Trophoblast cell (in vitro differentiated cells and primary cell): ENCODE measurements at places on chromosomes 12 and 14.
A peak's percentile ranks its signal among the peaks of the same experiment; 100 is the strongest.

GRCh38 chr12:101877806-101878242 lies 444 bp downstream of the DRAM1 start:
- DNase-seq: no peak

DNA sequence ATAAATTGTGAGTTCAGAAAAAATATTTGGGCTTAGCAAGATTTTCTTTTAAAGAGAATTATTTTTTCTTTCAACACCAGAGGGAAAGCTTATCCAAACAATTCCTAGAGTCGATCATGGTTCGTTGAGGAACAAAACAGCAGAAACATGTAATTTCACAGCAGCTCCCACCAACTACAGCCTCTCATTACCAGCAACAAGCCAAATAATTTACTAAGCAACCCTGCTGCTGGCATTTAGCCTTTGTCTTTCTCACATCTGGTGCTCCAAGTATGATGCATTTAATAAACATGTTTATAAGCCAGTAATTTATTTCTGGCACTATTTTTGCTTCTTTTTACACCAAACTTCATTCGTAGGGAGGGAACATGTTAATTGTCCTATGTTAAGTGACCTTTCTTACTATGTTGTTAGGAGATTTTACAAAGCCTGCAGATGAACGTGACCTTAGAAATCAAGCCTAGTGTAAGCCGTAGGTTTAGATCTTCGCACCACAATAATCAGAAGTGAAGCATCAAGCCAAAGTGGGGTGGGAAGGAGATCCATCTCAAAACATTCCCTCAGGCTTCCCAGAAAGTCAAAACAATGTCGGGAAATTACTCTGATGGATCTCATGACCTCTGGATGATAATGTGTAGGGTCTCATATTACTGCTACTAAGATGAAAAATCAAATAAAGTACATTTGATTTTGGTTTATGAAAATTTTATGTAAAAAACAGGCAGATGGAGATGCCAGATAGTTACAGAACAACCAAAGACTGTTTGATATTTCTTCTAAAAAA lies 128.4 kb downstream of the RPAP3 start:
- DNase-seq: no peak

DNA sequence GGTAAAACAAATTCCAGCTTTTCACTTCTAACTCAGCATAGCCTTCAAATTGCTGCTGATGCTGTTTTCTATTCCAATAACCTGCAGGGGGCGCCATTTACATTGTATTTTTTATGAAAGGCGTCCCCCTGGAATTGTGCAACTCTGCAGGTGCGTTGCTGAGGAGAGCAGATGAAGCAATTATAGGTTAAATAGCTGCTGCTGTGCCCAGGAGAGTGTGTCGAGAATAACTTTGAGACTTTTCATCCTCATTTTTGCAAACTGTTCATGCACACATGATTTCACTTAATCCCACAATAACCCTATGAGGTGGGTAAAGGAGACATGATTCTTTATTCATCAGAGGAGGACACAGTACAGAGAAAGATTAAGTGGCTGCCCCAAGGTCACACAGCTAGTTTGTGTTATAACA lies 75.7 kb downstream of the MYRFL start:
- DNase-seq: peak; percentile 86

DNA sequence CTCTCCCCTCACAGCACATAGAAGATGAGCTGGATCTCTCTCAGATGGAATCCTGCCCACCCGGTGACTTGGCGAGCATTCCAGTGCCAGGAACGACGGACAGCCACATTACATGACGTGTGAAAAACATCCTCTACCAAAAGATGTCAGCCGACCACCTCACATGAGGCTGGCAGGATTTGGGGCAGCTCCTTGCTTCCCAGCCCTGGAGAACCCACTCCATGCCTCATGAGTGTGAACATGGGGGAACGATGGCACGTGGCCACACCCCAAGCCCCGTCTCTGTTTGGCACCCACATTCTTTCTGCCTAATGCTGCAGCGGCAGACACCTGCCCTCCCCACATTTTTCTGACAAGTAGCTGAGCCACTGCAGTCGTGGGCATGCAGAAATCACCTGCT lies 202.5 kb downstream of the CALM1 start:
- DNase-seq: no peak

GRCh38 chr12:94863321-94864035 lies 140.0 kb downstream of the NDUFA12 start:
- DNase-seq: no peak

DNA sequence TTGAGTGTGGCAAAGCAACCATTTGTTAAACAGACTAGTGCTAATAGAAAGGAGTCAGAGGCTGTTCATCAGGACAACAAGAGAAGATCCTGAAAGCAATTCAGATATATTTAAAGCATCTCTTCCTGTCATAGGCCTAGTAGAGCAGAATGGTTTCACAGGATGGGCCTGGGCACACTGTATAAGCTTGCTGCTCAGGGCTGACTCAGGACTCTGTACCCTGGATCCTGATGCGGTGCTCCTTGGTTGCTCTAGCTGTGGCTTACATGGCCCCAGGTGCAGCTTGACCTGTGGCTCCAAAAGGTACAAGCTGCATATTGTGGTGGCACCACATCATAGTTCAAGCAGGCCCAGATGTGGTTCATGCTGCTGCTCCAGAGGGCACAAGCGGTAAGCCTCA lies 313.4 kb downstream of the ETNK1 start:
- no peak for DNase-seq

GRCh38 chr12:125418902-125419564 lies 353.8 kb downstream of the AACS start:
- DNase-seq: no peak

DNA sequence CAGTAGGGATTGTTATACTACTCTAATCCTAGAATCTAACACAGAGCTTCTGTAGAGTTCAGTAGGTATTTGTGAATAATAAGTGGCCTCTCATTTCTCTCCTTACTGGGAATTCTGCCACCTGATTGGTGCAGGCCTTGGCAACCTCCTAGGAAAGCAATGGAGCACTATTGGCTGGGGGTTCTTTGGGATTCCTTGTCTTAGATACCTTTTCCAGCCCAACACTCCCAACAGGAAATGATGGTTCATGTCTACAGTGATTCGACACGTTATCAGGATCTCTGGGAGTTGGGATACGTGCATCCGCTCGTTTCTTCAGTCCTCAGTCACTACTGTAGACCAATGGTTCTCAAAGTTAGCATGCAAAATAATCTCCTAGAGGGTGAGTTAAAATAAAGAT lies 67.4 kb downstream of the ELK3 start:
- DNase-seq: no peak

DNA sequence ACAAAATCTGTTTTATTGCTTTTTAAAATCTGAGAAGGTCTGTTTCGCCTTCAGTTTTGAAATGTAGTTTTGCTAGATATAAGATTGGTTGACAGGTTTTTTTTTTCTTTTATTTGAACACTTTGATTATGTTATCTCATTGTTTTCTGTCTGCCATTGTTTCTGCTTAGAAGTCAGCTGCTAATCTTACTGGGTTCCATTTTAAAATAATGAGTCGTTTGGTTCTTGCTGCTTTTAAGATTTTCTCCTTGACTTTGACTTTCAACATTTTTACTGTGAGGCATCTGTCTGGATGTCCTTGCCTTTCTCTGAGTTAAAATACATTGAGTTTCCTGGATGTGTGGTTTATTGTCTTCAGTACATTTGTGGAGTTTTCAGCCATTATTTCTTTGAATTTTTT lies 56.7 kb downstream of the ADIPOR2 start:
- no peak for DNase-seq

DNA sequence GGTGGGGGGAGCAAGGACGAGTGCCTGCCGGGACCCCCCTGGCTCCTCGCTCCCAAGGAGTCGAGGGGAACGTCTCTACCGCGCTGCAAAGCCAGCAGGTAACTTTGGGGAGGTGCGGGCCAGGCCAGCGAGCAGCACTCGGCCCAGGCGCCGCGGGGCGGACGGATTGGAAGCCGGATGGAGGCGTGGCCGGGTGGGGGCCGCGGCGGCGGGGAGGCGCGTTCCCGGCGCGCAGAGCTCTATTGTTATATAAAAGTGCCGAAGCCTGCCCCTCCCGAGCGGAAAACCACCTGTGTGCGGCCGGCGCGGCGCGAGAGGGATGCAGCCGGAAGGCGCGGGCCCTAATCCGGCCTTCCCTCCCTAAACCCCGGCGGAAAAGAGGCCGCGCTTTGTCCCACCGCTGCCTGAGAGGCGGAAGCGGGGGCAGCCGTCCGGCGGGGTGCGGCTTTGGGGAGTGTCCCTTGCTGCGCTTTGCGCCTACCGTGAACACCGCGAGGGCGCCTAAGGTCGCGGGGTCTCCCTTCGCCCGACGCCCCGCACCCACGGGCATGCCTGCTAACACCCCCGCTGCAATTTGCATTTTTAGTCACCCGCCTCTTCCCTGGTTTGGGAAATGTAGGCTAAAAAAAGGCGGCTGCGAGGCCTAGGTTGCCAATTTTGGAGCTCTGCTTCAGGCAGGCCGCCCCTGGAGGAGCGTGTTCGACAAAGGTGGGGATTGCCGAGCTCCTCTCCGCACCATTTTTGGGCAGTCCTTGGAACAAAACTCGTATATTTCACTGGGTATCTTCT lies 1.7 kb upstream of the DUSP6 start:
- DNase-seq: peak; percentile 66

DNA sequence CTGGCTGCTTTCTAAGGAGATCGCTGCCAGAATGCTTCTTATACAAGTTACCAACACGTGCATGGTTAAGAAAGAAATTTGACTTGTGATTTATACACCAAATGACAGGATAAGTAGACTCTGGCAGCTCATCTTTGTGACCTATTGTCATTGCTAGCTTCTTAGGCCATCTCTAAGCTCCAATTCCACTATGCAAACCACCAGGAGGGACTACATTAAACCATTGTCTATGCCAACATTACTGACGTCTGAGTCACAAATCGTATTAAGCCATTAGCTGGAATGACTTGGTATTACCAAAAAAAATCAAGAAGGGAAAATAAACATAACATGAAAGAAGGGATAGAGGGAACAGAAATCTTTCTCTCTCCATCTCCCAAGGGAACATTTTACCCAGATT lies 15.8 kb upstream of the VPS33A start:
- DNase-seq: peak; percentile 29

GRCh38 chr12:69475237-69475975 lies 5.2 kb downstream of the FRS2 start:
- DNase-seq: peak; percentile 53

DNA sequence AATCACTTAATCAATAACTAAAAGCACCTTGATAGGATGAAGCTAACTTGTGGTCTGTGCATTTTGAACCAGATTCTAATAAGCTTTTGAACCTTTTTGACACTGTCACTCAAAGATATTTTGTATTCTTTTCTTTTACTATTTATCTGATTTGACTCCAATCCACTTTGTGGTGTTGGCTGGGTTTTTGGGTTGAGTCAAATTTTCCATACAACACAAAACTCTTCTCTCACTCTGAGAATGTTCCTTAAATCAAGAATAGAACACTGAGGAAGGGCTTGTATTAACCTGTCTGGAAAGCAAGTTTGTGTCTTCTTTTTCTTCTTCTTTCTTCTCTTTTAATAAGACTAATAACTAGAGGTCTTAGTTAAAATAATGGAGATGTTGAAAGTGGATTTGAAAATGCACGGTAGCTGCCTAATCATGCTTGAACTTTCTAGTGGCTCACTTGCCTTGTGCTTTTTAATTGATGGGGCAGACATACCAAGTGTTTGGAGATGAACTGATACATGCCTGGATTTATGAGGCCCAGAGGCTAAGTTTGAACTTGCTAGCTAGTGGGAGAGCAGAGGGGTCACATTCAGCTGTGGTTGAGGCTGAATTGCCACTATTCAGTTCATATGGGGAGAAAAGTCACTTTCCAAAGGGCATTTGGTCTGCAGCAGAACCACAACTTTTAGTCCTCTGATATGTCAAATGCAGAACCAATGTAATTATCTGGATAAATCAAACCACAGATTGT lies 93.5 kb upstream of the PTHLH start:
- no peak for DNase-seq

GRCh38 chr12:122081083-122081696 lies 2.6 kb downstream of the MLXIP start:
- peak; percentile 75 for DNase-seq

- DNase-seq: no peak
Observed at GRCh38 chr12:128918481-128919260, 65.4 kb downstream of the GLT1D1 start.

- peak; percentile 37 for DNase-seq
Observed at GRCh38 chr12:69630191-69630590, 19.5 kb upstream of the LRRC10 start.

DNA sequence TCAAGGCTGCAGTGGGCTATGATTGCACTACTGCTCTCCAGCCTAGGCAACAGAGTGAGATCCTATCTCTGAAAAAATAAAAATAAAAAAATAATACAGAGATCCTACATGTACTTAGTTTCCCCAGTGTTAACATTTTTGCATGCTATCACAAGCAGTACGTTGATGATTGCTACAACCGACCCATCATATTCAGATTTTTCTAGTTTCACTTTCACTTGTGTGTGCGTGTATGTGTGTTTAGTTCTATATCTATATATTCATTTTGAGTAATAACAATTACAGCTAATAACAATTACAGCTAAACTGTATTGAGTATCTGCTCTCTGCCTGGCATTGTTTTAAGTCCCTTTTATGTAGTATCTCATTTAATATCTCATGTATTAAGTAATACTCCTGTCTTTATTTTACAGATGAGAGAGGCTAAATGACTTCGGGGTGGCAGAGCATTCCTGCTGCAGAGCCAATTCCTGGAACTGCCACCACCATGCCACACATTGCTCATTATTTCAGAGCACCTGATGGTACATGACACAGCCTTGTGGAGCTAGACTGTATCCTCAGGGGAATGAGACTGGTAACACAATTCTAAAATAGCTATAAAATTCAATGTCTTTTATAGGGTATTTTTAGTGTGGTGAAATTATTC lies 153.1 kb downstream of the BCAT1 start:
- DNase-seq: no peak

DNA sequence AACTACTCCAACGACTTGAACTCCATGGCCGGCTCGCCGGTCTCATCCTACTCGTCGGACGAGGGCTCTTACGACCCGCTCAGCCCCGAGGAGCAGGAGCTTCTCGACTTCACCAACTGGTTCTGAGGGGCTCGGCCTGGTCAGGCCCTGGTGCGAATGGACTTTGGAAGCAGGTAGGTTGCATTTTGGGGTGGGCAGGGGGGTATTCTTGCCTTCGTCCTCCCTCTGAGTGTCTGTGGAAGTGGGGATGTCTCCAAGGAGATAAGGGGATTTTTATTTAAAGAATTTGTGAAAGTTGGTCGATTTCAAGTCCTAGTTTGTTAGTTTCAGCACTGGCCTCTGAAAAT lies 1.3 kb downstream of the ASCL1 start:
- DNase-seq: no peak

DNA sequence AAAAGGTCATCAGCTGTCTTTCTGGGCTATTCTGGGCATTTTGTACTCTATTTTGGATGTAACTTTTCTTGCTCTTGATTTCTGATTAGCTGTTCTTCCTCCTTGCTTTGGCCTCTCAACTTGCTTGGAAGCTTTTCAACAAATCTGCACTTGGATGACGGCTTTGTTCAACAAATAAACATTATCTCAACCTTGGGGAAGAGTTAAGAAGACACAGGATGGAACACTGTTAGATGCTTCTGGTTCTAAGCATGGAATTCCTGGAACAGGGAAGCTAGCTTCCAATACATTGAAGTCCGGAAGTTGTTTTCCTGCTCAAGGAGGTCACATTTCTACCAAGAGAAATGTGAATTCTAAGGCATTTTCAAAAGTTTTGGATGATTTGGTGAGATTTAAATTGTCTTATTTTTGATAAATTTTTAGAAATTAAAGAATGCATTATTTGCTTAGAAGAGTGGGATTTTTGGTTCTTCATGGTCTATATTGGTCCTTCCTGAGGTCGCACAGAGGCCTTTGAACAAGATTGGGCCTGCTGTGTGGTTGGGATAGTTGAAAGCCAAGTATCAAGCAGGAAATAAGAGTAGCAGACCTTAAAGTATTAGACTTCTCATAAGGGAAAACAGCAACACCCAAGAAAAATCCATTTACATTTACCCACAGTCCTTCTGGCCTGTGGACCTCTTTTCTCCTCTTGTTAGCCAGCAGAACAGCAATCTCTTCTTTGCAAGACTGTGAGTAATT lies 59.2 kb downstream of the PPFIBP1 start:
- DNase-seq: no peak
